Activated CD4-positive, alpha-beta T cell treated with anti-CD3 and anti-CD28 coated beads, Interleukin-2, amount 10 ng/mL, durations not matched to agents 7 days and 5 days (primary cell): ENCODE measurements at places on chromosomes 3 and 15. TPM values are rescaled to one million over a fixed set of nuclear protein-coding genes. Genes with fewer than 3 reads are reported as not detected.

- DNase-seq = no peak
Measured at GRCh38 chr3:185093116-185093515, 59.7 kb downstream of the C3orf70 start.

- DNase-seq = no peak
Measured at GRCh38 chr3:194867270-194867983, 181.7 kb downstream of the FAM43A start.

The NEK10 gene
- total RNA-seq = 0.79 TPM

DNA sequence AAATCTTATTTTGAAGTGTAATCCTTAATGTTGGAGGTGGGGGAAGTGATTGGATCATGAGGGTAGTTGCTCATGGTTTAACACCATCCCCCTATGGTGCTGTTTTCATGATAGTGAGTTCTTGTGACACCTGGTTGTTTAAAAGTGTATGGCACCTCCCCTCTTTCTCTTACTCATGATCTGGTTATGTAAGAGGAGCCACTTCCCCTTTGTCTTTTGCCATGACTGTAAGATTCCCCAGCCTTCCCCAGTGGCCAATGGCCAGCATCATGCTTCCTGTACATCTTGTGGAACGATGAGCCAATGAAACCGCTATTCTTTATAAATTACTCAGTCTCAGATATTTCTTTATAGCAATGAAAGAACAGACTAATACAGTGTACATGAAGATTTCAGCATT is 39.8 kb upstream of the GMNC start:
- no peak for DNase-seq

The SYNPR gene
- not detected for total RNA-seq

The C3orf80 gene
- not detected for total RNA-seq

The IL5RA gene
- not detected for total RNA-seq

DNA sequence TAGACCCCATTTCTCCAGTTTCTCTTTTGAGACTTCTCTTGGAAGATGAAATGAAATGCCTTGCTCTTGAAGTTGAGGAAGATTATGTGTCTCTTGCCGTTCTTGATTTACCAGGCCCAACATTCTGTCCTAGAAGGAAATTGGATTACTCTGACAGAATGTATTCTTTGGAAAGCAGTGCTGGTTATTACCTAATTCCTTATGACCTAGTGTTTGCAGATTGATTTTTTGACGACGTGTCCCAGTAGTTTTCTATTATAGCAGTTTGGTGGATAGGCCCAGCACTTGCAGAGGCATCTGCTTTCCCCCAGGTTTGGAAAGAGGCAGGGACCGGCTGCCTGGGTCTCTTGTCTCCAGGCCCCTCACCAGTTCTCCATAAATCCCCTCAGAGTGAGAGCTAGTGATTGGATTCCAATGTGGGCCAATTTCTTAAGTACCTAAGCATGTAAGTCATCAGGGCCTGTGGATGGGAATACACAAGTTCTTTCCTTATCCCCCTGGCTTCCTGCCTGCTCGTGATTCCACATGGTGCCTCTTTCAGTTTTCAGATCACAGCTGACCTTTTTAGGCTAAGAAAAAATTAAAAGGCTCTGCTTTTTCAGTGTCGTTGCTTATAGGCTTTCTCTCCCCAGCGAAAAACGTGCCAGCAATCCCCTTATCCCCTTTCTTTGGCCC is 50.2 kb downstream of the EPHB3 start:
- DNase-seq = no peak

The CEMIP gene
- total RNA-seq = not detected

DNA sequence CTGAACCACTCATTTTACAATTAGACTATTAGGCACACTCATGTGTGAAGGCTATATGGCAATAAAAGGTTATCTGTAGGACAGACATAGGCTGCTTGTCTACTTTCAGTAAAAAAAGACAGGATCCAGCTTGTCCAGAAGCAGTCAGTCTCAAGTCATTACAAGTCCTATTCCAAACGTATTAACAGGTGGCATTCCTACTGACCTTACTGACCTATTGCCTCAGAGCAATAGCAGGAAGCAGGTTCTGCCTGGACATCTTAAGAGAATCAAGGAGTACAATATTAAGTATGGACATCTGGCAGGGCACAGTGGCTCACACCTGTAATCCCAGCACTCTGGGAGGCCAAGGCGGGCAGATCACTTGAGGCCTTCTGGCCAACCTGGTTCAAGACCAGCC is 7.0 kb downstream of the CMTM6 start:
- no peak for DNase-seq

- DNase-seq = no peak
Measured at GRCh38 chr3:173404156-173404555, 6.6 kb downstream of the NLGN1 start.

GRCh38 chr3:190542846-190543245 is 29.0 kb downstream of the IL1RAP start:
- DNase-seq = no peak

DNA sequence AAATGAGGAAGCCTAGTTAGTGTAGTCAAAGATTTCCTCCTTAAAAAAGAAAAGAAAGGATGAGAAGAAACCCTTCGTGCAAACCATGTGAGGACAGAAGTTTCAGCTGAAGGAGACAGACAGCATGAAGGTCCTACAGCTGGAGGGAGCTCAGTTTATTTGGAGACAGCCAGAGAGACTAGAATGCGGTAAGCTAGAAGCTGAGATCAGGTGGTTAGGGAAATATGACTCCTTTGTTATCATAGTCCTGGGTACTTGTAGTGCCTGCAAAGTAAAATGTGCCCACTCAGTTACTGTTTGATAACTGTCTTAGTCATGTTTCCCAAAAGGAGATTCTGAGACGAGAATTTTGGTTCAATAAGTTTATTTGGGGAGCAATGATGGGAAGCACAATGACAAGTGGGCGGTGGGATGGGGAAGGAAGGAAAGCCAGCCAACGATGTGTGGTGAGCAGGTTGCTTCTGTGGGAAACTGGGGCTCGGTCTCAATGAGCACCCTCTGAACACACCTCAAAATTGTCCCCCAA is 178.8 kb upstream of the SNTN start:
- no peak for DNase-seq

The TM6SF1 gene
- 12.5 TPM for total RNA-seq

The CCDC80 gene
- not detected for total RNA-seq

DNA sequence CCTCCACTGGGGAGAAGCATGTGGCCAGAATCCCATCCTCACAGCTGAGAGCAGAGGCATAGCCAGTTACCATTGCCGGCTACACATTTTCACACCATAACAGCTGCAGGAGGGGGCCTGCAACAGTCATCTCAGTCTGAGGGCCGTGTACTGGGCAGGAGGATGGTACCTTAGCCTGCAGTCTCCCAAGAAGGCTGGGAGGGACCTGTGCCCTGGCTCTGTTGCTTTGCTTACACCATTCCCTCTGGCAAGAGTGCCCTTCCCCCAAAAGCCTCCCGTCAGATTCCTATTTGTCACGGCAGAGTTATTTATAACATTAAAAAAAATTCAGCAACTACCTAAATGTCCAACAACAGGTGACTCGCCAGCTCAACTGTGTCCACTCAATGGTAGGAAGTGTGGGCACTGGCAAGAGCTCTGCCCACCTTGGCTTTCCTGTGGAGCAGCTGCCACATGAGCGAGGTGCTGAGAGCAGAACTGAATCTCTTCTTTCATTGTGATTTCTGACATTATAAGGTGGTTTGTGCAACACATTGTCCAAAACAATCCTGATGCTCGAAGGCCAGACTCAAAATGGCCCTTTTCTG is 4.4 kb downstream of the CAMKV start:
- no peak for DNase-seq

DNA sequence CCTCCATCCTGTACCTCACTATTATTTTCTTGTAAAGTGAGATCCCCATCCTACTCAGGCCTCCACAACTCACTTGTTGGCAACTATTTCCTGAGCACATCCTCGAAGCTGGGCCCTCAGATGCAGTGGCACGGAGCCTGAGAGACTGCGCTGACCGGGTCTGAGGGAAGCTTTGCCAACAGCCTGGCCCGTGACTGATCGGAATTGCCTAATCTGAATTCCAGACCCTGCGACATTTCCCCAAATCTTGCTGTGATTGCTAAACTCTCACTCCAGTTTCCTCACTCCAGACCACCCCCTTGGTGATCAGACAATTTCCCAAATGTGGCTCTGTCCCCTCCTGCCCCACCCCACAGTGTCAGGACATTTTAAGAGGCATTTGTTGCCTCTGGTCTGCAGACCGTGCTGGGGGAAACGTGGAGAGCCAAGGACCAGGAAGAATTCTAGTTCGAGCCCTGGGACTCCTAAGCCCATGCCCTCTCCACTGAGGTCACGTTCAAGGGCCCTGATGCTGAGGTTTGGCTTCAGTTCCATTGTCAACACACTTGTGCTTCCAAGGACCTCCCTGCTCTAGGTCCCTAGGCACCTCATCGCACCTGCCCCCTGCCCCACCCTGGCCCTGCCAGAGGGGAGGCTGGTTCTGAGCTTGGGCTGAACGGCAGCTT is 22.8 kb downstream of the KLHL25 start:
- no peak for DNase-seq

- no peak for DNase-seq
Measured at GRCh38 chr3:169311381-169311780, 352.1 kb downstream of the MECOM start.

GRCh38 chr3:52633786-52634185 is 51.9 kb downstream of the PBRM1 start:
- DNase-seq = no peak

The GOLGA8T gene
- total RNA-seq = not detected

DNA sequence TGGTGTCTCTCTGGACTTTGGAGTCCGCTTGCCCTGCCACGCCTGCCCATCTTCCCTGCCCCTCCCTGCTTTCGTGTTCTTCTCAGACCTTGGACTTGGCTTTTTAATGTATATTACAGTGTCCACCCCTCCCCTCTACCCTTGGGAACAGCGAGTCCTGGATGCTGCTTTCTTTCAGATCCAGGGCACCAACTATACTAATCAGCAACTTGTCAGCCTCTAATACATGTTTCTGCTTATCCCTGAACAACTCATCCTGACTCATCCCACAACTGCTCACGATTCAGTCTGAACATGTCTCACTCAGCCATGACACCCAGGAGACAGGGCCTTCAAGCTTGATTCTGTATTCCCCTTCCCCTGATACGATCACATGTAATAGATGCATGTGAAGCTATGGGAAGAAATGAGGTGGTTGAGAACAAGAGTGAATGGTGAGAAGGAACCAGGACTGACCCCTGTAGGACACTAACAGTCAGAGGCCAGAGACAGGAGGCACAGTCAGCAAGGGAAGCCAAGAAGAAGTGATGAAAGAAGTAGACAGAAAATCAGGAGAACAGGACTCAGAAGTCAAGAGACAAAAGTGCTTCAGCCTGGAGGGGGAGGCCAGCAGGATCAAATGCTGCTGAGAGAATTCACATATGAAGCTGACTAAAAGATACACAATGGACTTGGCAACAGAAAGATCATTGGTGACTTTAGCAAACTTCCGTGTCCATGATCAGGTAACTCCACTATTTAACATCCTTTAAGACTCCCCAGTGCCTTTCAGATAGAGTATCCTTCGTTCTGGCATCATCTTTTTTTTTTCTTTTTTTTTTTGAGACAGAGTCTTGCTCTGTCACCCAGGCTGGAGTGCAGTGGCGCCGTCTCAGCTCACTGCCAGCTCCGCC is 35.4 kb downstream of the BCL2L10 start:
- DNase-seq = no peak

- DNase-seq = no peak
Measured at GRCh38 chr3:117103675-117104074, 394.1 kb downstream of the TUSC7 start.

- no peak for DNase-seq
Measured at GRCh38 chr3:170632780-170633179, 46.9 kb upstream of the SLC7A14 start.
